Thymus (tissue), 14 donors: ENCODE measurements at places on chromosomes 6 and 20. TPM values are rescaled to one million over a fixed set of nuclear protein-coding genes. Genes with fewer than 3 reads are reported as not detected.

Gene HLA-DMA
- 85.0 TPM for total RNA-seq

DNA sequence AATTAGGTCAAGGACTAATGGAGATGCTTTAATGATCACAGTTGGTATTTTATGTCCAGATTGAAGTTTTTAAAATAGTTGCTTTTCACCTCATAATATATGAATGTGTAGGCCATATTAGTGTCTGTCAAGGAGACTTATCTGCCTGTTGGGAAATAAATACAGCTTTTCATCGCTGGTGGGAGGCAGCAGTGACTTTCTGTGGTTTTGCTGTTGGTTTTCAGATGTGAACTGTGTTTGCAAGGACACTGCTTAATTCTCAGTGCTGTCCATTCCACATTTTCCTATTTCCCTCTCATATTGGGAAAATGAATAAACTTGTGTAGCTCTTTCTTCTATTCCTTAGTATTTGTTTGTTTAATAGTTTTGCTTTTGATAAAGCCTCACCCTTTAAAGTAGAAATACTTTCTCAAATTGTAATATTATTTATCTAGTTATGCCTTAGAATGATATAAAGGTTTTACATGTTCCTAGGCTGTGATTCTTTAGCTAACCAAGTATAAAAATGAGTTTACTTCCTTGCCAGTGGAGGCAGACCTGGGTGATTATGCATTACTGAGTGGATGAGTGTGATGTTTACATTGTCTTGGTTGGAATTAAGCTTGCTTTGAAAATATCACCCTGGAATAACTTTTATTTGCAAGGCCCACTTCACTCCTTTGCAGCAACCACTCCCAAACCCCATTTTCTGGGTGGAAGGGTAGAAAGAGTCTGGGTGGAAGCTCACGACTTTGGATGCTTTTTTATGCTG, 3.3 kb downstream of the PLCB4 start:
- DNase-seq = no peak

DNA sequence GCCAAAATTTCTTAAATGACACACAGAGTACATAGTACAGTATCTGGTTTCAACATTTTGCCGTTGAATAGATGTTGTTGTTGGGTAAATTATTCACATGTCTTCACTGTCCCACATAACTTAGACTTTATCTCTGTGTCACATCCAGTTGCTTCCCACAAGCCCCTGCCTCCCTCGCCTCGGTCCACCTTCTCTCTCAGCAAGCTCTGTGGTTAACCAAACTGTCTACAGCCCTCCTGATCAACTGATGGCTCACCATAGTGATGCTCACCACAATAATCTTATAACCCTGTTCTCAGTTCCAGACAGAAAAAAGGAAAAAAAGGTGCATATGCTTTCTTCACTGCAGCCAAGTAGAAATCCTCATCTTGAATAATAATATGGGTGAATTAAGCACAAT, 23.0 kb downstream of the IL17F start:
- no peak for DNase-seq

Gene PAK5
- 0.19 TPM for total RNA-seq

DNA sequence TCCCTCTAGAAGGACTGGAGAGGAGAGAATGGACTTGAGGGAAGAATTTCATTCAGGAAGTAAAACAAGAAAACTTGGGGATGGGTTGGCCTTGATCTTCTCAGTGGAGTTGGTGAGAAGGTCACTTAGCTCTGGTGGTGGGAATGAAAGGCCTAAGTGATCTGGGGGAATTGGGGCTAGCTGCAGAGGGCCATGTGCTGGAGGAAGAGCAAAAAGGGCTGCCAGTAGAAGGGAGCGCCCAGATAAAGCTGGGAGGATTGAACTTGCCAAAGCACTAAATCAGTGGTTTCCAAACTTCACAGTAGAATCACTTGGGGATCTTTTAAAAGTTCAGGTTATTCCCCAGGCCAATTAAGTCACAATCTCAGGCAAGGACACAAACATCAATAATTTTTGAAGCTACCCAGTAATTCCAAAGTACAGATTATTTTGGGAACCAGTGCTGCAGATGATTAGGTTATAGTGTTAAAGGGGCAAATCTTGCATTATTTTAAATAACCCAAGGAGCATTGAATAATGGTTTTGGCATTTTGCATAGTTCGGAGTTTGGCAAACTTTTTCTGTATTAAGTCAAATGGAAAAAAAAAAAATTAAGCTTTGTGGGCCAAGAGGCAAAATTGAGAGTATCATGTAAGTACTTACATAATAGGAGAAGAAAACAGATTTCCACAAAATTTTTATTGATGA, 36.5 kb upstream of the RFPL4B start:
- DNase-seq = no peak

- no peak for DNase-seq
Observed at GRCh38 chr6:120279466-120280167, 930.1 kb upstream of the MAN1A1 start.

- no peak for DNase-seq
Observed at GRCh38 chr6:40358473-40359460, 228.4 kb downstream of the LRFN2 start.
